ENCODE measurements at places on chromosomes 11 and 22. TPM values are rescaled to one million over a fixed set of nuclear protein-coding genes. Genes with fewer than 3 reads are reported as not detected.

Gene BAIAP2L2
- 5.0 TPM for polyA plus RNA-seq

DNA sequence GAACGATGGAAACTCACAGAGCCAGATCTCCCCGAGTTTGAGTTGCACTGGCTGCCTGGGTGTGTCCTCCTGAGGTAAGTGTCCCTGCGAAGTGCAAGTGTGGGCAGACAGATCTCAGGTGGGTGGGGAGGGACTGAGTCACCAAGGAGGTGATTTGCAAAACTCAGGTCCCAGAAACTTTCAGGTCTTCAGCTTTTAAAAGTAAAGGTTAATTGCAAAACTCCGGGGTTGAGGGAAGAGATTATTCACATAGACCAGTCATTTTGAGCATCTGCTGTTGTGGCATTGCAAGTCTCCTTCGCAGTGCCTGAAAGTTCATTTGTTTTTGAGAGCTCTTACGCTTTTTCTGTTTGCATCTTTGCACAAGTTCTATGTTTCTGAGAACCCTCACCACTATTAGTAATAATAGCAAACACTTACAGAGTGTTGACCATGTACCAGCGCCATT lies 7.1 kb downstream of the CD44 start:
- DNase-seq, result no peak

DNA sequence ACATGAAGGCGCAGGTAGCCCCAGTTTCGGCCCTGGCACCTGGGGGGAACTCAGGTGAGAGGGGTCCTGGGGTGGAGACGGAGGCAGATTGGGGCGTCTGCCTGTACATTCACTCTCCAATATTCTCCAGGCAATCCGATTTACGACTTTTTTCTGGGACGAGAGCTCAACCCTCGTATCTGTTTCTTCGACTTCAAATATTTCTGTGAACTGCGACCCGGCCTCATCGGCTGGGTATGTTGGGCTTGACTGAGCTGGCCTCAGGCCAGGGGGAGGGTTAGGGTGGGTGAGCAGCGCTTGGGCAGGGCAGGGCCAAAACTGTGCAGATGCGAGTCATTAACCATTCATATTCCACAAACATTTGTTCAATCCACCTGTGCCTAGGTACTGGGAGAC lies 1.7 kb downstream of the TM7SF2 start:
- DNase-seq, result no peak

- no peak for DNase-seq
Observed at GRCh38 chr11:56716379-56716854, 17.5 kb downstream of the OR9G1 start.
